ENCODE measurements at places on chromosomes 4 and X. TPM values are rescaled to one million over a fixed set of nuclear protein-coding genes. Genes with fewer than 3 reads are reported as not detected.

DNA sequence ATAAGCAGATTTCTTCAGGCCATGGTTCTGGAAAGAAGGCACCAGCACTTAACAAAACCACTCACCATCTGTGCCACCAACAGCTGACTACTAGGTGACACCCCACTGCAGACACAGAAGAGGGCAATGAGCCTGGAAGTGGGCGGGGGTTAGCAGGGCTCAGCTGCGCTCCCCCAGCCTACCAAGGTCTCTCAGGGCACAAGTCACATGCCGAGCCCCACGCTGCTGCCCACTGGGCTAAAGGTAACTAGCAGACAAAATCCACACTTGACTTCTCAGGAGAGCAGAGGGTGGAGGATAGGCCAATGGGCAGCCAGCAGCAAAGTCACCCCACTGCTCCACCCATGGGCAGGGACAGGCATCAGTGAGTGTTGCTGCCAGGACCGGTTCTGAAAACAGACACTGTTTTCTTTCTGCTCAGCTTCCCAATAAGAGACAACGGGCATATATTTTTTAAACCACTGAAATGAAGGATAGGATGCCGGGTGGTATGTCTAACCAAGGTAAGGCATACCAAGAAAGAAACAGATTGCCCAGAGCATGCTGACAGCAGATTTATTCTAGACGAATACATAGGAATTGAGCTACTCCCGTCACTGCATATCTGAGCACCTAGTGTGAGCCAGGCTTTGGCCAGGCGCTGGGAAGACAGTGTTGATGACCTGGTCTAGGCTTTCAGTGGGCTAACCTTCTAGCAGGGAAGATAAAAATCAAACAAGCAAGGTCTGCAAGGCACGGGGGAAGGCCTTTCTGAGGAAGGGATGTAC, 20.1 kb downstream of the ACSL1 start:
- DNase-seq, result no peak

DNA sequence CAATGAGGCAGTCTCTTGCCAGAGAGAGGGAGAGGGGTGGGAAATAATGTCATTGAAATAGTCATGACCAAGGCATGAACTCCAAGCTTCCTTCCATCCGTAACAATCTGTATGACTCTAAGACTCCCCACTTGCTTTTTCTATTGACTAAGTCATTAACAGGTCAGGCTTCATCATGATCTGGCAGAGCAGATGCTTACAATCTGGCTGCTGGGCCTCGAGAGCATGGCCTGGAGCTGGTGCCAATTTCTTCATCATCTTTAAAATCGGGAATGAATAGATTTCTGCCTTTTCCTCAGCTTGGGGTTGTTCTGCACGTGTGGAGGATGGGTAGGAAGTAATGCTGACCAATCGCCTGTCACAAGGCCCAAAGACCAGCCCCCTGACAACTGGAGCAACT, 280.6 kb upstream of the CLNK start:
- no peak for DNase-seq

GRPR gene
- total RNA-seq, result not detected

- DNase-seq, result no peak
Measured at GRCh38 chrX:41314881-41315280, 19.1 kb upstream of the DDX3X start.

PCDH18 gene
- total RNA-seq, result not detected

Data from OCI-LY7 (cell line).